RPMI7951 (cell line): ENCODE measurements at places on chromosomes 4 and X. TPM values are rescaled to one million over a fixed set of nuclear protein-coding genes. Genes with fewer than 3 reads are reported as not detected.

SYN1 gene
- 0.12 and 0.20 TPM in 2 replicates for total RNA-seq

C4orf51 gene
- total RNA-seq = not detected in 2 replicates

NPFFR2 gene
- total RNA-seq = 0.10 TPM in 1 of 2 replicates, not detected in the other

TLR7 gene
- not detected in 2 replicates for total RNA-seq

FATE1 gene
- total RNA-seq = not detected in 2 replicates

WAS gene
- total RNA-seq = 0.84 and 1.5 TPM in 2 replicates

TRIM60 gene
- total RNA-seq = not detected in 2 replicates

XG gene
- not detected in 2 replicates for total RNA-seq

- DNase-seq = no peak
Measured at GRCh38 chr4:76972306-76972705, 22.8 kb downstream of the SEPTIN11 start.

DNA sequence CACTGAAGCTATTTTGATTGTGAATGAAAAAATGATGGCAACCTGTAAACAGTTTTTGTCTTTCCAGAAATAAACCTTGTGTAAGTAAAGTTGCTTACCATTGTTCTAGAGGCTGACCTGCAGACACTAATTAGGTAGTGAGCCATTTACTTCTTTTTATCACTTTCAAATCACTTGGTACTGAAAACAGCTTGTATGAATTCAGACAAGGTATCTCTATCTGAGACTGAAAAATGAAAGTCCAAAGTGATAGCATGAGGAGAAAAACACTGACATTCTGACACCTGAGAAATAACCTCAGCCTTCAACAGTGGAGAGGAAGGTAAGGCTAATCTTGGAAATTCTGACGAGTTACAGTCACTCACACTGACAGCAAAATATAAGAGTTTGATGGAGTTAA lies 238.8 kb downstream of the GPC3 start:
- DNase-seq = no peak

- DNase-seq = peak; percentile 6
Measured at GRCh38 chr4:22508376-22508775, 7.5 kb downstream of the ADGRA3 start.

GRCh38 chrX:11412715-11413623 lies 119.8 kb downstream of the AMELX start:
- DNase-seq = no peak

DNA sequence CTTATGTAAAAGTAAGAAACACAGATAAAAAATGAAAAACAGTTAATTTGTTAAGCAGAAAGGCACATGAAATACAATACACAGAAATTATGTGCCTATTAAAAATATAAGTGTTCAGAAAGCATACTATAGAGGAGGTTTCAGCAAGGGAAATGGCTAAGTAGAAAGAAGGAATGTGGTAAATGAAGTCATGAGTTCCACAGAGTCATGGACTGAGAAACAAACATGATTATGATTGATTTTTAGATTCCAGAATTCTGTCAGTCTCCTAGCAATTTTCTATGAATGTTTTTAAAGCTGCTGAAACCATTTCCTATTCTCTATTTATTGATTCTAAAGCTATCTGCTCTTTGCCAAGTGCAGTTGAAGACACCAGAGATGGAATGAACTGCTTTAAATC lies 1398.4 kb downstream of the ARAP2 start:
- no peak for DNase-seq

DNA sequence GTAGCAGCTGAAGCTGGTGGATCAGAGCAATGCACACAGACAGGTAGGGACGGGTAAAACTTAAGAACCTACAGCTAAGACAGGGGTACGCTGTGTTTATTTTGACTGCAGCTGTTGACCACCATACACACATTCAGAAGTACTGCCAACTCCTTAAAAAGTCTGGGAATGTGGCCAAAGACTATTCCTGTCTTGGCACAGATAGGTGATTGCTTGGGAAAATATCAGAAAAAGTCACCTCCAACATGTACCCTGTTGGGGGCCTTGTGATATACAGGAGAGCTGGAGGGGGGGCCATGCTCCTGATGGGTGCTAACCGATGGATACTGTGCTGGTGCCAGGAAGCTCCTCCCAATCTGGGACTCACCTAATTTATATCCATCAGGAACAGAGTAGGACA lies 121.2 kb downstream of the VCX2 start:
- no peak for DNase-seq

GRCh38 chr4:184644553-184645307 lies 4.5 kb downstream of the CASP3 start:
- no peak for DNase-seq

DNA sequence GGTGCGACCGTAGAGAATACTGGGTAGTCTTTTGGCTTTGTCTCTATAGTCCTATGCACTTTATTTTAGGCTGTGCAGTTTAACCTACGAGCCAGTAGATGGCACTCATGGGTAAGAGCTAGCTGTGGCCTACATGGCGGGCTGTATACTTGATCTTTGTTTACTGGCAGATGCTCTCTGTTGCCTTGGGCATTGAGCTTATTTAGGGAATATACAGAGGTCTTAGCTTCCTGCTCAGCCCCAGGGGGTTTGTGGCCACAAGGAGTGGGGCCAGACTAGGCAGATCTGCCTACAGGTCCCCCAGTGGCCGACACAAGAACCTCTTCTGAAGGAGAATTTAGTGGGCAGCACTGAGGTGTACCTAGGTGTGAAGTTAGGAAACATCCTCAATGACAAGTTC lies 227.6 kb upstream of the HDX start:
- DNase-seq = peak; percentile 8

- DNase-seq = no peak
Measured at GRCh38 chrX:128928636-128929035, 594.7 kb downstream of the SMARCA1 start.

GRCh38 chrX:57964975-57965374 lies 54.7 kb upstream of the ZXDA start:
- no peak for DNase-seq

DNA sequence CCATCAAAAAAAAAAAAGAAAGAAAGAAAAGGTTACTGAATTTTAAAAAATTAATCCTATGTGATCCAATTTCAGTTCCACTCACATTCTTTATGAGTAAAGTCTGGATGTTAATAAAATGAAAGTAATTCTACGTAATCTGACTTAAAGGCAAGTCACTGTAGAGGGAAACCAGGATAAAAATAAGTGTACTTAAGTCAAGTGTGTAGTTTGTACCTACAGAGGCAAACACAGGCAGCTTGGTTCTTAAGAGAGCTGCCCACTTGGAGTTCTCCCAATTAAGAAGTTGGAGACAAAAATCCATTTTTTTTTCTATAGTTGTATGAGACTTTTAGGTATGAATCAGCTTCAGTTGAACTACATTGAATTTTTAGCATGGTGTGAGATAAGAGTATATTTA lies 7.0 kb upstream of the LRAT start:
- no peak for DNase-seq

GRCh38 chr4:145423017-145423708 lies 58.5 kb upstream of the SMAD1 start:
- DNase-seq = no peak

- DNase-seq = no peak
Measured at GRCh38 chr4:124862261-124862660, 149.7 kb upstream of the ANKRD50 start.

DNA sequence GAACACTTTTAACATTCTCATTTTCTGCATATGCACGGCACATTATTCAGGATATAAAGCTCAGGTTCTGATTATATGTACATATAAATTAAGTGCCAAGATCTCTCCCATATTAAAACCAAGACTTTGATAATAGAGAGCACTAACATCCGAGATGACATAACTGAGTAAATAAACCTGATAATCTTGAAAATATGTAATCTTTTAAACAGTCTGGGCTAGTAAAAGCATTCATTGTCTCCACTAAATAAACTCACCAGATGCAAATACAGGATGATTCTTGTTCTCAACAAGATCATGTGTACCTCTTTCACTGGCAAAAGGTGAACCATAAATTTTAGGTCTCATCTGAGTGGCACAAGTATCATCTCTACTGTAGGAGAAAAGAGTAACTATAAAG lies 942.2 kb downstream of the TRAM1L1 start:
- DNase-seq = no peak

- no peak for DNase-seq
Measured at GRCh38 chr4:19375931-19376330, 875.8 kb upstream of the SLIT2 start.
